ENCODE measurements at places on chromosomes 12 and 14.

GRCh38 chr12:56154246-56154771, 1.9 kb downstream of the MYL6B start:
- DNase-seq = no peak

DNA sequence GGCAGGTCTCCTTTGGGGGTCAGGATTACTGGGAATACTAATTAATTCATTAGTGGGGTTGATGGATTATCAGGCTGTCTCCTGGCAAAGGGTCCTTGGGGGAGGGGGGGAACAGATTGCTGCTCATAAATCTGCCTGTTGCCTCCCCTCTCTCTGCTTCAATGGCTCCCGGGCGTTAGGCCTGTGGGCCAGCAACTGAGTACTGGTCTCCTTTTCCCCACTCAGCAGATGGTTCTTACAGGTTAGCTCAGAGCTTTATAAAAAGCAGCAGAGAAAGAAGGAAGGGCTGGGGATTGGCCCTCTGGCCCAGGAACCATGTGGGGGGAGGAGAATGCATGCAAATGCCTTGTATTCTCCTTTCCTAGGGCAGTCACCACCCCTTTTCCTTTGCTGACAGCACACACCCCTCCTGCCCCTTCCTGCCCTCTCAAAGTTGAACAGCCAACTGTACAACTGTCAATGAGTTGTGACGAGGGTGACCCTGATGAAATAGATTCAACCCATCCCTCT, 2.3 kb upstream of the NEUROD4 start:
- DNase-seq = no peak

DNA sequence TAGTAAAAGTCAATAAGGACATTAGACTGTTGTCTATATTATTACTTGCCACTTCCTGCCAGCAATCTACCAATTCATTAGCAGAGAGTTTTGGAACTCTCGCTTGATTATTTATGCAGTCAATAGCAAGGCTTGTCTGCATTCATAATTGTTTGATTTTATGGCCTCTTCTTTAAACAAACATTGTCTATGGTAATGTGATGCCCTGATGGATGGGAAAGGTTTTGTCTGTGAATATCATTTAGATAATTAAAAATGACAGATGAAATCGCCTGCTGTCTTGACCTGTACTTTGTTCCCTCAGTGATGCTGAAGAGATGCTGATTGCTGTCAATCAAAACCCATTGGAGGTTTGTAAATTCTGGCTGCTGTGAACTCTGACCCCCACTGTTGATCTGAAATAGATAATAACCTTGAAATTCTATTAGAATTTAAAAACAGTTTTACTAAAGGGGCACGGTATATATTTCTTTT, 455.3 kb downstream of the NPAS3 start:
- no peak for DNase-seq

DNA sequence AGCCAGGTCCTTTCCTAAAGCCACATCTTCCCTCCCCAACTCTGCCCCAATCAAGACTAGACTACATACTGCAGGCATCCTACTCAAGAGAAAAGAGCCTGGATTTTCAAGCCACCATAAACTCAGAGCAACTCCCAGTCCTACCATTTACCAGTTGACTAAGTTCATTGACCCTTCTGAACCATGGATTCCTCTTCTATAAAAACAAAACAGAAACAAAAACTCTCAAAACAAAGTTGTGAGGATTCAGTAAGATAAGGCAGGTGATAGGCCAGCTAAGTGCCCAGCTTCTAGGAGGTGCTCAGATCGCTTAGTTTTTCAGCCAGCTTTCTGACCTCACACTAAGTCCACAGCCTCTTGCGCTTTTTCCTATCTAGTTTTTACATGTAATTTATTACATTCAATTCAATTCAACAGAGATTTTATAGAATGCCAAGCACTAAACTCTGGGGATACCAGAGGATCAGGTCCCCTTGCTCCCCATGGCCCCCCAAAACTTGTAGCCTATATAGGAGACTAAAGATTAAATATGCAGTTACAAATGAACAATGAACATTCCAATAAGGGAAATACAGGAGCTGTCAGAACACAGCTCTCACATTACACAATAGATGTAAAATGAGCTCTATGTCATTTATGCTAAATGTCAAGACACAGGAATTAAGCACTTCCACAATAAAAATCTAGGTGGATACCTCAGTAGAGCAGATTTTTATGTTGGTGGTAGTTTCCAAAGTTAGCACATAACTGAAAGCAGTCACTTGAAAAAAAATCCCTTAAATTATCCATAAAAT, 104.5 kb upstream of the EGLN3 start:
- DNase-seq = no peak

Measured in GF-D8 (cell line).